ENCODE measurements at places on chromosomes 6 and 20. TPM values are rescaled to one million over a fixed set of nuclear protein-coding genes. Genes with fewer than 3 reads are reported as not detected.

RAET1G gene
- total RNA-seq = 0.44 TPM

TJAP1 gene
- total RNA-seq = 10.1 TPM

HUS1B gene
- total RNA-seq = 1.4 TPM

DYNLT2 gene
- total RNA-seq = 1.5 TPM

POLR1C gene
- total RNA-seq = 27.7 TPM

IPCEF1 gene
- under 0.01 TPM for total RNA-seq

B4GALT5 gene
- 19.0 TPM for total RNA-seq

ACTL10 gene
- total RNA-seq = 2.1 TPM

ADGRF5 gene
- total RNA-seq = under 0.01 TPM

TRIM38 gene
- total RNA-seq = 11.5 TPM

Data from uterine smooth muscle cell (primary cell).